ENCODE measurements at places on chromosomes 7 and 10. TPM values are rescaled to one million over a fixed set of nuclear protein-coding genes. Genes with fewer than 3 reads are reported as not detected.

The EVX1 gene
- polyA plus RNA-seq, result not detected

The SEC31B gene
- 1.8 TPM for polyA plus RNA-seq

The UPK3BL2 gene
- 1.9 TPM for polyA plus RNA-seq

- no peak for DNase-seq
Measured at GRCh38 chr7:25167262-25167843, 42.3 kb upstream of the CYCS start.

GRCh38 chr10:77463967-77464745, 173.5 kb downstream of the KCNMA1 start:
- DNase-seq, result peak; percentile 37

The GSDME gene
- 40.8 TPM for polyA plus RNA-seq

The RGS10 gene
- 103 TPM for polyA plus RNA-seq

GRCh38 chr7:80838643-80839042, 80.2 kb downstream of the SEMA3C start:
- no peak for DNase-seq

DNA sequence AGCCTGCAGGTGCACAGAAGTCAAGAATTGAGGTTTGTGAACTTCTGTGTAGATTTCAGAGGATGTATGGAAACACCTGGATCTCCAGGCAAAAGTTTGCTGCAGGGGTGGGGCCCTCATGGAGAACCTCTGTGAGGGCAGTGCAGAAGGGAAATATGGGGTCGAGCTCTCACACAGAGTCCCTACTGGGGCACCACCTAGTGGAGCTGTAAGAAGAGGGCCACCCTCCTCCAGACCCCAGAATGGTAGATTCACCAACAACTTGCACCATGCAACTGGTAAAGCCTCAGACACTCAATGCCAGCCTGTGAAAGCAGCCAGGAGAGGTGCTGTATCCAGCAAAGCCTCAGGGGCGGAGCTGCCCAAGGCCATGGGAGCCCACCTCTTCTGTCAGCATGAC, 205.8 kb downstream of the CCSER2 start:
- DNase-seq, result no peak

- DNase-seq, result no peak
Measured at GRCh38 chr10:118332236-118332635, 9.9 kb downstream of the FAM204A start.

The IFIT3 gene
- 62.9 TPM for polyA plus RNA-seq

GRCh38 chr7:32531402-32531801, 36.1 kb downstream of the AVL9 start:
- no peak for DNase-seq

The MKI67 gene
- polyA plus RNA-seq, result 24.8 TPM

GRCh38 chr7:40298421-40298820, 163.6 kb downstream of the SUGCT start:
- peak; percentile 99 for DNase-seq

GRCh38 chr7:22090107-22090506, 144.4 kb upstream of the CDCA7L start:
- DNase-seq, result no peak

The SYCE1 gene
- 0.41 TPM for polyA plus RNA-seq

The WNT2 gene
- 4.8 TPM for polyA plus RNA-seq

The TMEM273 gene
- polyA plus RNA-seq, result 0.18 TPM

GRCh38 chr7:155999631-156000489, 187.6 kb upstream of the SHH start:
- DNase-seq, result no peak

DNA sequence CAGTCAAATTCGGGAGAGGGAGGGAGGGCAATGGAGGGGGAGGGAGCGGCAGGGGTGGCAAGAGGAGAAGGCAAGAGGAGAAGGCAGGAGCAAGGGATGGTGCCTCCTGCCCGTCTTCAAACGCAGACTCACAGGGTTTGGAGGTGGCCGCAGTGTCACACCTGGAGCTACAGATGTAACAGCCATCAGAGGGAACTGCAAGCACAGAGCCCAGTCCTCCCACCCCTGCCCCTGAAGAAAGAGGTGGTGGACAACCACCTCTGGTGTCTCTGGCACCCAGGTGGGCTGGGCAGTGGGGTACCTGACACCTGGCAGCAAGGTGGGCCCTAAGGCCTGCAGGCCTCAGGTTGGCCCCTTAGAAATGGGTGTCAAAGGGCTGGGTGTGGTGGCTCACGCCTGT, 67.0 kb upstream of the SDK1 start:
- no peak for DNase-seq

The SFTPA1 gene
- not detected for polyA plus RNA-seq

All from fibroblast of lung (primary cell).